ENCODE measurements at places on chromosomes 7 and 10. TPM values are rescaled to one million over a fixed set of nuclear protein-coding genes. Genes with fewer than 3 reads are reported as not detected.

GRCh38 chr10:104322416-104322782 is 15.9 kb downstream of the ITPRIP start:
- no peak for DNase-seq

DNA sequence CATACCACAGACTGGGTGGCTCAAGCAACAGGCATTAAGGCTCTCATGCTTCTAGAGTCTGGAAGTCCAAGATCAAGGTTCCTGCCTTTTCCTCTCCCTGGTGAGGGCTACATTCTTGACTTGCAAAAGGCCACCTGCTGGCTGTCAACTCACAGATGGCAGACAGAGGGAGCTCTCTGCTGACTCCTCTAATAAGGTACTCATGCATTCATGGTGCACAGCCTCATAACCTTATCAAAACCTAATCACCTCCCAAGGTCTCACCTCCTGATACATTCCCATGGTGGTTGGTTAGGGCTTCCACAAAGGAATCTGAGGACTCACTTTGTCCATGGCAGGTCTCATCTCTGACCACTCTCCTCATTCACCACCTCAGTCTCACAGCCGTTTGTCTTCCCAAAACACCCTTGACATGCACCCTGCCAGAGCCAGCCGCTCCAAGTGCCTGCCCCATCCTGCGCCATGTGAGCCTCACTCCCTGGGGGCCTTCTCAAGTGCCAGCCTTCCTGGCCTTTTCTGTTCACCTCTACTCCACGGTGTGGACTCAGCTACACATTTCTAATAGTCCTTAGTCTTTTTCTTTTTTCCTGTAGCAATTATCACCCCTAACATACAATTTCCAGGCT is 400.3 kb upstream of the ADARB2 start:
- no peak for DNase-seq

- DNase-seq, result no peak
Measured at GRCh38 chr7:19663816-19664462, 44.9 kb downstream of the POLR1F start.

MYH16 gene
- total RNA-seq, result not detected

CTAGE4 gene
- total RNA-seq, result not detected
